Upper lobe of left lung (tissue), 6 donors: ENCODE measurements at places on chromosomes 7 and 10. TPM values are rescaled to one million over a fixed set of nuclear protein-coding genes. Genes with fewer than 3 reads are reported as not detected.

DNA sequence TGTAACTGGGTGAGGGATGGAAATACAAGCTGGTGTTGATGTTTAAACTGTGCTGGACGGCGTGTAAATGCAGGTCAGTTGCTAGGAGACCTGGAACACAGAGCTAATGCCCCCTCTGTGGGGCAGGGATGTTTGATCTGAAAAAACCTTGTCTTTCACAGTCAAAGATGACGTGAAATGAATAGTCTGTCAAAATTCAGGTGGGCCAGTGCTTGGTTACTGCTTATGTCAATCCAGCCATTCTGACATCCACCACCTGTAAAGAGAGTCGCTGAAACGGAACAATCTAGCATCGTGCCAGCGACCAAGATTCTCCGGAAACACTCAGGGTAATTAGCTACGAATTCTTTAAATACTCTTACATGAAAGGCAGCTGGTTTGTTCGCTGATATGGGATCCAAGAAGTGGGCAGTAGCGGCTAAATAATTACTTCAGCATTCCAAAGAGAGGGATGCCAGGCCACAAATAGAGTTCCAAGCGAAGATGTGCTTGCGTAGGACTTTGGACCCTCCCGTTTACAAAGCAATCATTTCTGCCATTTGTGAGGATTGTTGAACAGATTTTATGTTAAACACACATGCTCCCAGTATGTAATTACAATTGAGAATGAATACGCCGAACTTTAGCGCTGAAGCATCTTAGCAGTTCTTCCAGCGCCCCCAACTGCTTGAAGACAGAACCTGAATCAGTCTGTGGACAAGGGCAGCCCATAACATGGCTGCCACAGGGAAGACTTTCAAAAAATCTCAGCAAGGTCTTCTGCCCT, 7.3 kb upstream of the ASB4 start:
- no peak overlapping the region for H3K27ac ChIP-seq
- H3K4me1 ChIP-seq: peaks cover 3% of the 10 kb centered on the region
- peak; percentile 60 for DNase-seq
- H3K4me3 ChIP-seq: peak overlapping the region; percentile 33

DNA sequence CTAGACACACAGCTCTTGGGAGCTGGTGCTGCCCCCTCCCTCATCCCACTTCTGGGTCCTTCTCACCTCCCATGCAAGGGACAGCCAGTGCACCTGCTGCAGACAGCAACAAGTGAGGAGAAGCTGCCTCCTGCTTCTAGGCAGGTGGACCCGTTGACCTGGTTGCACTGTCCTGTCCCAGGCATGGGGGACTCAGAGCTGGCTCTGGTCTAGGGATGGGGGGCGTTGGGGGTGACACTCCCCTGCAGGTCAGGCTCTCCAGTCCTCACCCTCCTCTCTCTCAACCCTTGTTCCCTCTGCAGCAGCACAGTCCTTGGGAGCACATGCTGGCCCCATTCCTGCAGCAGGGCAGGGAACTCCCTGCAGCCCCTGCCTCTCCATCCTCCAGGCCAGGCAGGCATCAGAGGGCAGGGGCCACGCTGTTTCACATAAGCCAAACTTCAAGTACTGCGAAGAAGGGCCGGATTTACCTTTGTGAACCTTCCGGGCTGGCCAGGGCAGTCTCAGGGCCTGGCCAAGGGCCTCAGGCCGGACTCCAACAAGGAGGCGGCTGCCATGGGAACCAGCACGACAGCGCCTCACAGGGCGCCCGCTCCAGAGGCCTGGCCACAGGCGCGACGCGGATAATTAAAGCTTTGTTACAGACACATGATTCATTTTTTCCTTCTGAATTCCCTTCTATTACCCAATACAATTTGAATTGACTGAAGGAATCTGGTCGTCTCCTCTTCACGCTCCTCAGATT, 48.5 kb downstream of the RASGEF1A start:
- H3K27me3 ChIP-seq: no peaks in the 10 kb centered on the region
- no peaks in the 10 kb centered on the region for H3K36me3 ChIP-seq
- no peak overlapping the region for H3K27ac ChIP-seq
- no peak for DNase-seq
- no peak overlapping the region for H3K4me3 ChIP-seq
- H3K4me1 ChIP-seq: no peaks in the 10 kb centered on the region

DNA sequence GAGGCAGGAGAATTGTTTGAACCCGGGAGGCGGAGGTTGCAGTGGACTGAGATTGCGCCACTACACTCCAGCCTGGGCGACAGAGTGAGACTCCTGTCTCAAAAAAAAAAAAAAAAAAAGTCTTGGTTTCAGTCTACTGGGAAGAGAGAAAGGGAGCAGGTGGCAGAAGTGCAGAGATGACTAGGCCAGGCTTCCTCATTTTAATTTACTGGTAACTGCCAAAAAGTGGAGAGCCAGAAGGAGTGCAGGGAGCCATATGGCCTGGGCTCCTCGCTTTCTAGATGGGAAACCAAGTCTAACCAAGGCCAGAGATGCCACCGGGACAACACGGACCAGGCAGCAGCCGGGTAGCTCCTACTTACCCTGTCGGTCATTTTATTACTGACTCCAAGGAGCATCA, 12.2 kb downstream of the SEPHS1 start:
- H3K4me3 ChIP-seq: no peak overlapping the region
- no peaks in the 10 kb centered on the region for H3K27me3 ChIP-seq
- H3K4me1 ChIP-seq: no peaks in the 10 kb centered on the region
- H3K36me3 ChIP-seq: no peaks in the 10 kb centered on the region

Gene TIMM23
- 39.3 TPM for total RNA-seq

DNA sequence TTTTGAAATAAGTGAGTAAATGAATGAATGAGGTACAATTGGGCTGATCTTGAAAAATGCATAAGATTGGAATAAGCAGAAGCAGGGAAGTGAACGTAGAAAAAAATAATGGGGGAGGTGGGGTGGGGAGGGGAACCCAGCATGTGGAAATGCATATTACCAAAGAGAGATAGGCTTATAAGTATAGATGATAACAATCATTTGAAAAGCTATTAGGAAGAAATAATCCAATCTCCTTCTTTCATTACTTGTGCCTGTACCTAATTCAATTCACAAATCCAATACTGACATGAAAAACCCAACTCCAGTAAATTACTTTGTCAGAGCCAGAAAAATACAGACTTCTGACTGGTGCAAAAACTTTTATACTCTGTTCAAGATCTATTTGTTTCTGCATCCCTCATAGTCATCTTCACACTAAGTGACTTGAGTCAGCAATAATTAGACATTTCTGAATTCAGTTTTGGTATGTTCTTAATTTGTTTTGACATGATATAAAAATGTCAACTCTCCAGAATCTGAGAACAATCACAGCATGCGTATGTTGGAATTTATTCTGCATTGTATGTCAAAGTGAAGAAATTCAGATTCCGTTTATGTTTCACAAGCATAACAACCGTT, 99.2 kb downstream of the IQUB start:
- H3K27ac ChIP-seq: no peak overlapping the region
- no peaks in the 10 kb centered on the region for H3K27me3 ChIP-seq
- H3K36me3 ChIP-seq: no peaks in the 10 kb centered on the region
- DNase-seq: no peak
- no peak overlapping the region for H3K4me3 ChIP-seq
- no peaks in the 10 kb centered on the region for H3K4me1 ChIP-seq

GRCh38 chr10:78944723-78945312, 123.9 kb upstream of the ZMIZ1 start:
- DNase-seq: no peak
- no peaks in the 10 kb centered on the region for H3K36me3 ChIP-seq
- no peaks in the 10 kb centered on the region for H3K27me3 ChIP-seq
- no peak overlapping the region for H3K4me3 ChIP-seq

DNA sequence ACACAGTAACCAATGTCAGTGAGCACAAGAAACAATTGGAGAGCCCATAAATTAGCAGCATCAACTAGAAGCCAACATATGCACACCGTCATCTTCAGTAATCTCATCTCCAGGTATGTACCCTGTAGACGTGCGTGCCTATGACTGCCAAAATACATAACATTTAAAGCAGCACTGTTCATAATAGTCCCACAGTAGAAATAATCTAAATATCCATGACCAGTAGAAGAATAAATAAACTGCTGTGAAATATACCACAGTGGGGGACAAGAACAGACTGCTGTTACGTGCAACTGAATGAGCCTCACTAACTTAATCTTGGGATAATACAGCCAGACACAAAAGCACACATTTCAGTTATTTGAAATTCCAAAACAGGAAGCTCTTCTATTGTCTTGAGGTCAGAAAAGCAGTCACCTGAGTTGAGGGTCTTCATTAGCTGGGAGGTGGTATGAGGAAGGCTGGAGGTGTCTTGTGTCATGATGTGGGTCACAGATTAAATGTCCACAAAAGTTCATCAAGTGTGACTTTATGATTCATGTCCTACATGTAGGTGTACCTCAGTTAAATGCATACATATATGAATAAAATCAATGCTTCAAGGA, 454.2 kb upstream of the AKR1E2 start:
- no peaks in the 10 kb centered on the region for H3K27me3 ChIP-seq
- no peak for DNase-seq
- H3K27ac ChIP-seq: no peak overlapping the region
- peaks cover 2% of the 10 kb centered on the region for H3K4me1 ChIP-seq

DNA sequence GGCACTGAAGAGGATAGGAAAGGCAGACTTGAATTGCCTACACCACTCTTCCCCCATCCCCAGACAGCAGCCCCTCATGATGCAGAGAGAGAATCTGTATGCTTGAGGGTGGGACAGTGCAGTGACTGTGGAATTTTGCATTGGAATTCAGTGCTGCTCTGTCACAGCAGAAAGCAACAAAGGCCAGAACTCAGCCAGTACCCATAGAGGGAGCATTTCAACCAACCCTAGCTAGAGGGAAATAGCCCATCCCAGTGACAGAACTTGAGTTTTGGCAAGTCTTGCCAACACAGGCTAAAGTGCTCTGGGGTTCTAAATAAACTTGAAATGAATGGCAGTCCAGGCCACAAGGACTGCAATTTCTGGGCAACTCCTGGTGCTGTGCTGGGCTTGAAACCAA, 80.4 kb downstream of the TES start:
- no peaks in the 10 kb centered on the region for H3K27me3 ChIP-seq
- no peak for DNase-seq
- no peaks in the 10 kb centered on the region for H3K36me3 ChIP-seq
- no peak overlapping the region for H3K4me3 ChIP-seq
- no peaks in the 10 kb centered on the region for H3K4me1 ChIP-seq
- no peak overlapping the region for H3K27ac ChIP-seq

DNA sequence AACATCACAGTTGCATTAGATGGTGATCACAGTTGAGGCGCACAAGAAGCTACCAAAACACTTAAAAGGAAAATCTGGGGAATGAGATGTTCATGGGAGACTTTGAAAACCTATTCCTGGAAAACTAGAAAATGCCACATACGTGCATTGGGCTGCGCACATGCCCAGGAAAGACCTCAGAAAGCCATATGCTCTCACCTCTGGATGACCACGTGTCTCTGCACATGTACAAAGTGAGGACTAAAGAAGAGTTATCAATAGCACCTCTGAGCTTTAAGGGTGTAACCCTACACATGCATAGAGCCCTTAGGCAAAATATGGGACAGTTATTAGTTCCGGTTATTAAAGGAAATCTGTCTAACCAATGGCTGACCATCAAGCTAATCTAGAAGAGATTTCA, 77.7 kb downstream of the CRPPA start:
- H3K36me3 ChIP-seq: no peaks in the 10 kb centered on the region
- no peaks in the 10 kb centered on the region for H3K27me3 ChIP-seq
- no peaks in the 10 kb centered on the region for H3K4me1 ChIP-seq
- no peak for DNase-seq
- no peak overlapping the region for H3K4me3 ChIP-seq

GRCh38 chr7:66873476-66873875, 47.5 kb upstream of the TMEM248 start:
- H3K4me3 ChIP-seq: no peak overlapping the region
- H3K36me3 ChIP-seq: no peaks in the 10 kb centered on the region
